ENCODE measurements at places on chromosomes 7 and 10. TPM values are rescaled to one million over a fixed set of nuclear protein-coding genes. Genes with fewer than 3 reads are reported as not detected.

Gene EGFR
- not detected for total RNA-seq

Gene C10orf90
- total RNA-seq: not detected

Gene MMD2
- total RNA-seq: not detected

Gene MOGAT3
- not detected for total RNA-seq

GRCh38 chr7:44143646-44144250 lies 2.6 kb upstream of the MYL7 start:
- no peak overlapping the region for H3K4me3 ChIP-seq
- H3K27ac ChIP-seq: no peak overlapping the region
- peak; percentile 19 for DNase-seq
- H3K27me3 ChIP-seq: peaks cover 12% of the 10 kb centered on the region

- no peak overlapping the region for H3K4me3 ChIP-seq
- H3K27me3 ChIP-seq: peaks cover 3% of the 10 kb centered on the region
- H3K27ac ChIP-seq: no peak overlapping the region
Observed at GRCh38 chr10:13989616-13990015, 341.1 kb downstream of the FRMD4A start.

GRCh38 chr7:48087349-48087748 lies 1.7 kb upstream of the UPP1 start:
- H3K4me1 ChIP-seq: peaks cover 59% of the 10 kb centered on the region
- peaks cover 17% of the 10 kb centered on the region for H3K36me3 ChIP-seq
- H3K27ac ChIP-seq: peak overlapping the region; percentile 94
- H3K27me3 ChIP-seq: no peaks in the 10 kb centered on the region

DNA sequence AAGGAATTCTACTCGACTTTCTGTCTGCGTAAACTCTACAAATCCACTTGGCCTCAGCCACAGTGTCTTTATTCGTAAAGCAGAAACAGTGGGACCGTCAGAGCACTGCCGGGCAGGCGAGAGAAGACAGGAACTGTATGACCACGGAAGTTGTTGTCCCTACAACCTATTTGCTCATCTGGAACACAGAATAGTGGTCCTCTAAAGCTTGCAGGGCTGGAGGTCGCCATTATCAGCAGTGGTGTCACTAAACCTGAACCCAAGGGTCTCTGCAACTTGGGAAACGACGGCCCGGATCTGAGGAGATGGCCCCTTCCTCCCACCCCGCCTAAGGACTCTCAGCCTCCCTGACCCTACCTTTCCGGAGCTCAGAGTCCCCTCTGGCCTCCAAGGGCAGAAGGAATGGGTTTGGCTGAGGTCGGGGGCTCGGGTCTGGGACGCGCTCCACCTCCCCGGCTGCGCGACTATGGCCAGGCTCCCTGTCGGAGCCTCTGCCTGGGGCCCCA lies 442 bp downstream of the STYXL1 start:
- peak overlapping the region; percentile 93 for H3K4me3 ChIP-seq
- H3K4me1 ChIP-seq: peaks cover 33% of the 10 kb centered on the region
- H3K27me3 ChIP-seq: no peaks in the 10 kb centered on the region

DNA sequence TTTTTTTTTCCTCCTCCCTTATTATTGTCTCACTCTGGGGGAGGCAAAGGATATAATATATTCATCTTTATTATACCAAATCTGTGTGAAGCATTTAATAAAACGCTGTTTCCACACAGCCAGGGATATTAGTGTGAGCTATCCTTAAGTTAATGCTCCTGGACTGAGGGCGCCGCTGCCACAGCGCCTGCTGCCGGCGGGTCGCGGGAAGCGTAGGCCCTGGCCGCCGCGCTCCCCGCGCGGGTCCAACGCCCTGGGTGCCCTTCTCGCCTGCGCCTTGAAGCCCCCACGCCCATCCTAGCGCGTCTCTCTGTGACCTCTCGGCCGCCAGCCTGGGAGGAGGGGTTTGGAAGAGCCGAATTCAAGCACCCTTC lies 9.5 kb upstream of the LBX1 start:
- DNase-seq: no peak
- no peak overlapping the region for H3K27ac ChIP-seq
- H3K36me3 ChIP-seq: no peaks in the 10 kb centered on the region
- no peak overlapping the region for H3K4me3 ChIP-seq
- H3K27me3 ChIP-seq: peaks cover 73% of the 10 kb centered on the region

DNA sequence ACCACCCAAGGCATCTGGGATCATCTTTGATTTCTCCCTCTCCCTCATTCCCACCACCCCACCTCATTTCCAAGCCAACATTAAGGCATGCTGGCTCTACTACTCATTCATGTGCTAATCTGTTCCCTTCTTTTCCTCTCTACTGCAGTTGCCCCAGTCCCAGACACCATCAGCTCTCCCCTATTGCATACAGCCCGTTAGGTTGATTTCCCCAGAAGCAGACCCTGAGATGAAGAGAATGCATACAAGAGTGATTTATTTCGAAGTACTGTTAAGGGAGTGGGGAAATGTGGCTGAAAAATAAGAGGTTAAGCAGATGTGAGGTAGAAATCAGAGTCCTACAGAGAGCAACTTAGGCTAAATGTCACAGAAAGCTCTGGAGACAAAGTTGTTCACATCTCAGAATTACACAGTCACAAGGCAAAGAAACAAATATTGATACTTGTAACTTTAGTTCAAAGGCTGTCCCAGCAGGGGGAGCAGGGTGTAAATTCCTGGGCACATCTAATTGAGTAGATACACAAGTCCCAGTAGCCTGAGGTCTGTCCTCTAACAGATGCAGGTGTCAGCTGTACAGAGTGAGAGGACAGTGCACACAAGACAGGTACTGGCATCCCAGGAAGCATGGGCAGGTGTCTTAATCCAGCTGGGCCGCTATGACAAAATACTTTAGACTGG lies 20.9 kb downstream of the AKR1D1 start:
- no peak overlapping the region for H3K4me3 ChIP-seq
- peaks cover 4% of the 10 kb centered on the region for H3K27me3 ChIP-seq
- no peak overlapping the region for H3K27ac ChIP-seq
- DNase-seq: no peak

DNA sequence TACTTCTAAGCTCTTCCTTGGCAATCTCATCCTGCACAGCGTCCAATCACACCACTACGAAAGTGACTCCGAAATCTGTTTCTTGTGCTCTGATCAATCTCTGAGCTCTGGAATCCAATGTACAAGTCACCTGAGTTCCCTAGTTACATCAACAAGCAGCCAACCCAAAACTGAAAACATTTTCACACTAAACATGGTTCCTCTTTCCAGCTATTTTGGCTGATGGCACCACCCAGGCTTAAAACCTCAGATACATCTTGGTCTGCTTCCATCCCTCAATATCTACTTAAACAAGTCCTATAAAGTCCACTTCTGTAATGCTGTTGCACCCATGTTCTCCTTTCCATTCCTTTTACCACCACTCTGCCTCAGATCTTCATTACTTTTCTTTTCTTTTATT lies 3.6 kb downstream of the BLOC1S2 start:
- DNase-seq: no peak
- no peaks in the 10 kb centered on the region for H3K27me3 ChIP-seq
- H3K4me1 ChIP-seq: peaks cover 19% of the 10 kb centered on the region
